Jurkat, Clone E6-1 (cell line): ENCODE measurements at places on chromosomes 7 and 10.

GRCh38 chr10:15457382-15457781 is 86.3 kb upstream of the FAM171A1 start:
- DNase-seq: no peak

DNA sequence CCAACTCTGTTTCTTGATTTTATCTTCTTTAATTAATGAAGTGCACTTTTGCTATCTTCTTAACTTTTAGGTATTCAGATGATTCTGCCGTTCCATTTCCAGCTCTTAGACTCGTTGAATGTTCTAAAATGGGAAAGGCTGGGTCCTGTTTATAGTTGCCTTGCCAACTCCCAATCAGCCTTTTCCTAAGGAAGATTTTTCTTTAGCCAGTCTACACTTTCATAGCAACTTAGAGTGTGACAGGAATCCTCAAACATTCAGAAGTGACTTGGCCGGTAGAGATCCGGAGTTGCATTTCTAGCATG is 23.0 kb upstream of the TRIL start:
- DNase-seq: no peak

- DNase-seq: no peak
These were observed 30.1 kb downstream of the AFAP1L2 start for GRCh38 chr10:114374053-114374791.

DNA sequence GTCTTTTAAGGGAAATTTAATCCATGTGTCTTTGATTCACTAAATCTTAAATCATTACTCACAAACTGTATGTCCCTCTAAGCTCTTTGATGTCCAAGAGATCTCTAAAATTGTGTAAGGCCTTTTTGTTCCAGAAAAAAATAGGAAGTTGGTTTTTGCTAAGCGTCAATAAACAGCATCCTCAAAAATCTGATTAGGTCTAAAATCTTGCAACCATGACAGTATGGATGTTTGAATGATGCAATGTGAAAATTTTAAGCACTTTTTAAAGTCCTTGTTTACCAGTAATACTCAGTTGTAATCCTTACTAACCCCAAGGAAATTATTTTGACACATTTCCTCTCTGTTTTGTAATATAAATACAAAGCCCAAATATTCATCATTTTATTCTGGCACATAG is 6.8 kb downstream of the MET start:
- no peak for DNase-seq

GRCh38 chr7:2162959-2163358 is 69.8 kb downstream of the MAD1L1 start:
- DNase-seq: no peak

DNA sequence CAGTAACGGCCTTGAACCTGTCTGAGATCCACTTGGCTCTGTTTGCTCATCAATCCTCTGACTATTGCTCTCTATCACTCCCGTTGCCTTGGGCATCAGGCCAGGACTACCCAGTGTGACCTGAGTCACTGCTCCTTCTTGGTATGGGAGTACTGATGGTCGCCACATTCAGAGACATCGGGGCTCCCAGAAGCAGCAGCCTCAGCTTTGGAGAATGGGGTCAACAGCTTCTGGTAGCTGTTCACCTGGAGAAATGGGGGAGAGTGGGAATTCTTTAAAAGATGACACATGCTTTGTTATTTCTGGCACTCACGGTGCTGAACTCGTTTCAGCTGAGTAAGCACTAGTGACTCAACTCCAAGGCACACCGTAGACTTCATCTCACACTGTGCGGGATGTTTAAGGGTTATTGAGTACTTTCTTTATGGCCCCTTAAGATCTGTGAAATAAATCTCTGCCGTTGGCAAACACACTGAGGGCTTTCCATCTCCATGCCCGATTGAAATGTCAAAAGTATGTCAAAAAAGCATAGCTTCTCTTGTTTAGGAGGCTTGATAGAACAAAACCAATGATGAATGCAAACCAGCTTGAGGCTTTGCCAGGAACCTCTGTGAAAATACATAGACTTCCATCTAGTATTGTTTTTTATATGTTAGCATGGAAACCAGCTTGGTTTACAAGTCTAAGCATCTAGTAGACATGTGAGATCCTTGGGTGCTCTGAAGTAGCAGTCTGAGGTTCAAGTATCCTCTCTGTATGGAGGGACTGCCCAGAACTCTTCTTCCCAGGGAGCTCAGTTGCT is 333.1 kb downstream of the CXCL12 start:
- DNase-seq: no peak

DNA sequence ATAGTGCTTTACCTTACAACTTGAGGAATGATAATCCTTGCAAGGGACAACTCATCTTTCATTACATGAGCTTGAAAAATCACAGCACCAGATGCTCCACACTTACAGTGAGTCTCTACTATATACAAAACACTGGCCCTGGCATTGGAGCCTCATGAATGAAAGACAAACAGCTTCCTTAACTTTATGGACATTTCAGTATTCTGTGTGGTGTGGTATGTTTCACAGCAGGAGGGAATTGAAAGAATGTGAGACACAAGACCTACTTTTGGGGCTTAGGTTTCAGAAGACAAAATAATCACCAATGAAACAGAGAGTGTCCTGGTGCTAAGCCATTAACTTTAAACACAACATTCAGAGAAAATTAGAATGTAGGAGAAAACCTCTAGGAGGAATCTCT is 1249.6 kb downstream of the XPNPEP1 start:
- no peak for DNase-seq

- no peak for DNase-seq
These were observed 811.2 kb downstream of the TYW1 start for GRCh38 chr7:67807826-67808225.

DNA sequence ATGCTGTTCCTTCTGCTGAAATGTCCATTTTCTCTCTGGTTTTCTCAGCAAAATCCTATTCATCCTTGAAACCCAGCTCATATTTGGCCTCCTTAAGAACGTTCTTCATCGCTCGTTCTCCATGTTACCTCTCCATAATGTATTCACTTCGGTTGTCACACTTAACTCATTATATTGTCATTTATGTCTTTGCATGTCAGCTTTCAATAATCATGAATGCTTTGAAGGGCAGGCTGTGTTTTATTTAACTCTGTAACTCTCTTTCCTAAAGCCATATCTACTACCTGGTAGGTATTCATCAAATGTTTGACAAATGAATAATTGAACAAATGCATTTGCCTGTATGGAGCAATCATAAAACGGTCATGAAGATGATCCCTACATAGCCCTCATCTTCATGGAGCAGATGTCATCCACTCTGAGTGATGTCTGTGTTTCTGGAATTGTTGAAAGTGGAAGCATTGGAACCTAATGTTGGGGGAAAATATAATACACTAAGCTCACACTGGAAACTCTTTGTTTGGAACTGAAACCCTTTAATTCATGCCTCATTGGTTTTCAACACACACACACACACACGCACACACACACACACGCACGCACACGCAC is 303.4 kb downstream of the PLXNA4 start:
- DNase-seq: no peak

- DNase-seq: no peak
These were observed 76.4 kb downstream of the NKX6-2 start for GRCh38 chr10:132709471-132709951.

GRCh38 chr10:8992009-8992408 is 937.5 kb downstream of the GATA3 start:
- no peak for DNase-seq

DNA sequence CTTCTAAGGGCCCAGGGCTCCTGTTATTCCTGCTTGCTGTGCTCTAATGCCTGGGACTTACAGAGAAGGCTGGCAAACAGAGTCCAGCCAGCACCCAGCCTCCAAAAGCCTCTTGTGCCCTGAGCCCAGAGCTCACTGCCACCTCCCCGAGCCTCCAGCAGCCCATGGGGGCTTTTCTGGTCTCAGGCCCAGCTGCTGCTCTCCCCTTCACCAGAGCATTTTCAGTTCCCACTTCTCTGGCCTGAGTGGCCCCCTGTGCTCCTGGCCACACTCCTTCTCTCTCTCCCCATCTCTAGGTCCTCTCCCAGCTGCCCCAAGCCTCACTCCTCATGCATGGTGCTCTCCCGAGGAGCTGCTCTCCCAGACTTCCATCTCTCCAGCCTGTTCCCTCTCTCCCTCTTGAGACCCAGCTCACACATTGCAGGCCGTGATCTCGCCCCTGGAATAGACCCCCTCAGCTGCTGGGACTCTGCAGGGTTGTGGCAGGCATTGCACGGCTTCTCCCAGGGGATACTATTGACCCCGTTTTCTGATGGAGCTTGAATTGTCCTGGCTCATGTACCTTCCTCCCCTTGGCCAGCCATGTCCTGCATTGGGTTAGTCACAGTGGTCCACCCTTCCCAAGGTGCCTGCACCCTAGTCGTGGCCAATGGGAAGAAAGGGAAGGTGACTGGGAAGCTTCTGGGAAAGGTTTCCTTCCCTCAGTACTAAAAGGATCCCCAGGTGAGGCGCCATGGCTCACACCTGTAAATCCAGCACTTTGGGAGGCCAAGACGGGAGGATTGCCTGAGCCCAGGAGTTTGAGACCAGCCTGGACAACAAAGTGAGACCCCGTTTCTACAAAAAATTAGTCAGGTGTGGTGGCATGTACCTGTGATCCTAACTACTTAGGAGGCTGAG is 9.0 kb upstream of the RASSF4 start:
- no peak for DNase-seq

DNA sequence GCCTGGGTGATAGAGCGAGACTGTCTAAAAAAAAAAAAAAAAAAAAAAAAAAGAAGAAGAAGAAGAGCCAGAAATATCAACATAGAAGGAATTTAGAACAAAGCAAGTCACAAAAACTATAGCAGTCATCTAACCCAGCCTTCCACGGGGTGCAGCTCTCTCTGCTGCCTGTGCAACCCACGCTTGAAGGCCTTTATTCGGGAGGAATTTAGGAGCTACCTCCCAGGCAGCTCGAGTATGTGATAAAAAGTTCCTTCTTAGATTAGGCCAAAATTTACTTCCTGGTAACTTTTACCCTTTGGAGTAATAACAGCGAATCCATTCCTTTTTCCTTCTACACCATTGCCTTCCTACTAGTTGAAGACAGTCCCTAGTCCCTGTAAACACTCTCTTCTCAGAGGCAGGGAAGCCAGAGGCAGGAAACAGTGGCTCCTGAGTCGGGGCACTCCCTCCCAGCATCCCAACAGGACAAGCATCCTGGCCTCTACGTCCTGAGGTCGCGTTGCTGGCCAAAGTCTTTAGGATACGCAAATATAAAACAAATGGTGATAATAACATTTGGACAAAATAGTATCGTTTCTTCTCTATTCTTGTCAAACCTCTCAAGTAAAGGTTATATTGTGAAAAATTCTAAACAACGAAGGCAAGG is 109.3 kb upstream of the KMT2C start:
- DNase-seq: no peak

DNA sequence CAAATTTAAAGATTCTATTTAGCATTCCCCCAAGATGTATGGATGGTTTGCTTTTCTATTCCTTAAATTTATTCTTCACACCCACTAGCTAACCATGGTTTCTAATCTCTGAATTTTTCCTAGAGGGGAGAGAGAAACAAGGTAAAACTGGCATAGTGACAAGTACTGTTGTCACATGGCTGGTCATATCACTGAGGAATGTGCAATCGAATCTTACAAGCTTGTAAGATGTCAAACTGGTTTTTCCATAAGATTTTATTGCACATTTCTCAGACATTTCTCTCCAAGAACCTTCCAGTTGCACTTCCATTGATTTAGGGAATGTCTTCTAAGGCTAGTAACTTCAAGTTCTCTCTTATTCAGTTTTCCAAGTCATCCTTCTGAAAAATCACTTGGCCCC is 89.8 kb downstream of the MBL2 start:
- DNase-seq: no peak

DNA sequence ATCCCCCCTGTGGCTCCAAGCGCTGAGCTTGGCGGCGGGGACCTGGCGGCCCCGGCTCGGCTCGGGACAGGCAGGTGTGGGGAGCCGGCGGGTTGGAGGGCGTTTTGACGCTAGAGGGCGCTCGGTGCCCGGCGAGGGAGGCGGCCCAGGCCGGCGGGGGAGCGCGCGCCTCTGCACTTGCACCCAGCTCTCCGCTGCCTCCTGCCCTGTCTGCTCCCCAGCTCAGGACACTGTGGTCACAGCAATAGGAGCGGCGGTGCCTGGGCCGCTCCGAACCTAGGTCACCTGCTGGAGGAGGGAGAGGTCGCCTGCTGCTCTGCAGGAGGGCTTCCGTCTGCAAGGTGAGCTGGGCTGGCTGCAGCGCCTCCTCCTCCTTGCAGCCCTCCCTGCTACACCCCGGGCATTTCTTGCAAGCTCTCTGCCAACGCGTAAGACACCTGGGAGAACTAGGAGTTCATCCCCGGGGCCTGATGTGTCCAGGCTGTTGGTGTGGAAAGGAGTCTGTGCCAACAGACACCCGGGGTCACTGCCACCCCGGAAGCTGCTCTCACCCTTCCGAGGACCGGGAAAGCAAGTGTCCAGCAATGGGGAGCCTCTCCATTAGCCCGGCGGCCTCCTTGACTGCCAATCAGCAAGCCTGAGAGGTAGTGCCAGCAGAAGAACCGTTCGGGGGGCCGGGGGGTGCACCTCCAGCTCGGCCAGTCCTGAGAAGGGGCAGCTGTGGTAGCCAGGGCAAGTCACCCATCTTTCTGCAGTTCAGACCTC is 620.4 kb downstream of the GALNT17 start:
- DNase-seq: no peak

GRCh38 chr10:18516851-18517250 is 134.5 kb downstream of the NSUN6 start:
- no peak for DNase-seq

DNA sequence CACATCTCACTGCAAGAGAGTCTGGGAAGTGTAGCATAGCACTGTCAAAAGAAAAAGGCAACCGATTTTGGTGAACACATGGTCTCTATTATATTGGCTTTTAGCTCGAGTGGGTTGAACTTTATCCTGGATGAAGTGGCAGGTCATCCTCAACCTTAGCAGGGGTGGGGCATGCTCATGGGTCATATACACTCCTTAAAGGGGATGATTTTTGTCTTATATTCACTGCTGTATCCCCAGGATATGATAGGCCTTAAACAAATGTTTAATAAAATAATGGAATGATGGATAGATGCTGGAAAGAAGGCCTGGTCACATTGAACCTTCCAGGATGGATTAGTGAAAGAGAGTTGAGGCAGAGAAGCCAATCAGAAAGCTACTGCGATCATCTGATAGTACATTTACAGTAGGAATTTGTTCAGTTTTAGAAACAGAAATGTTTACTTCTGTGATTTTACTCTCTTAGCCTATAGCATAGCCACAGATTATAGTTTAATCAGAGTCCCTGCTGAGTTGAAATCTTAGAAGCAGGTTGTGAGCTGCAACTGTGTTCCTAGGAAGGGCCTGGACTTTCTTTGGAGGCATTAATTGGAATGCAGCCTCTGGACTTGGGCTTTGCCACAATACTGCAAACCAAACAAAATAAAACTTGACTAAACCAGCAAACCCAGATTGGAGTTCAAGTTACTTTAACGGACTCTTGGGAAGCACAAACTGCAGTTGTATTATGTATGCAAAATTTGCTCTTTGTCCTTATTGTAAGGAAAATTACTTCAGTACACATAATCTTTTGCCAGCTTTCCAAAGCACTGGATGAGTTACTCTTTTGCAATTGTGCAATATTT is 138.3 kb downstream of the BMPER start:
- no peak for DNase-seq
